ENCODE measurements at places on chromosomes 2 and 18.
A peak's percentile ranks its signal among the peaks of the same experiment; 100 is the strongest.

DNA sequence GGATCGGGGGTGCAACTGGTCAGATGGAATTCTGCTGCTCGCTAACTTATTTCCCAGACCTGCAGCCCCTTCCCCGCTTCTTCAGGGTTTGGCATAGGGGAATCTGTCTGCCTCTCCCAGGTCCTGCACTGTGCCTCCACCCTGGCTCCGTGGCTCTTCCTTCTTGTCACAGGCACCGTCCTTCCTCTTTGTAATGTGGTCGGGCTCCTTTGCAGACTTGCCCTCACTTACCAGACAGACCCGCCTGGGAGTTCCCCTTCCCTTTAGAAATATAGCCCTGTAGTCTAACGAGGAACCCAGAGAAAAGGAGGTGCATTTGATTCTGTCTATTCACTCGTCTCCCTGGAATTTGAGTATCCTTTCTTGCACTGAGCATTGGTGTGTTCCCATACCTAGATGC lies 63.9 kb upstream of the PAX8 start:
- no peak for DNase-seq

GRCh38 chr2:40271094-40271493 lies 180.8 kb downstream of the SLC8A1 start:
- DNase-seq = no peak

GRCh38 chr2:32558492-32558891 lies 69.4 kb upstream of the TTC27 start:
- no peak for DNase-seq

DNA sequence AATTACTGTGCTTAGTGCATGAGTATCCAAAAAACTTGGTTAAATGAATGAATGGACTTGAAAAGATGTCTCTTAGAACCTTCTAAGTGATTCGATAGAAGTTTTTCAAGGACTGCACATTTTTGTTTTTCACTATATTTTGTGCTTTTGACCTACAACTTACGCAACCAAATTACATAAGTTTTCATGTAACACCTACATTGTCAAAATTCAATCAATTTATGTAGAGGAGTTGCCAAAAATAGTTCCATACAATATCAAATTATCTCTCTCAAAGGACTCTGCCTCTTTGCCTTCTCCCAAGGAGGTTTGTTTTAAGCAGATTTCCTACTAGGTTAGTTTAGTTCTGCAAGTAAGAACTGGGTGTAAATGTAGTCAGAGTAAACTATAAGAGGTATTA lies 10.3 kb downstream of the MARCHF7 start:
- DNase-seq = no peak

- peak; percentile 84 for DNase-seq
Observed at GRCh38 chr2:28449488-28450395, 46.1 kb upstream of the PLB1 start.

GRCh38 chr18:58484989-58485981 lies 143.6 kb downstream of the ALPK2 start:
- no peak for DNase-seq

DNA sequence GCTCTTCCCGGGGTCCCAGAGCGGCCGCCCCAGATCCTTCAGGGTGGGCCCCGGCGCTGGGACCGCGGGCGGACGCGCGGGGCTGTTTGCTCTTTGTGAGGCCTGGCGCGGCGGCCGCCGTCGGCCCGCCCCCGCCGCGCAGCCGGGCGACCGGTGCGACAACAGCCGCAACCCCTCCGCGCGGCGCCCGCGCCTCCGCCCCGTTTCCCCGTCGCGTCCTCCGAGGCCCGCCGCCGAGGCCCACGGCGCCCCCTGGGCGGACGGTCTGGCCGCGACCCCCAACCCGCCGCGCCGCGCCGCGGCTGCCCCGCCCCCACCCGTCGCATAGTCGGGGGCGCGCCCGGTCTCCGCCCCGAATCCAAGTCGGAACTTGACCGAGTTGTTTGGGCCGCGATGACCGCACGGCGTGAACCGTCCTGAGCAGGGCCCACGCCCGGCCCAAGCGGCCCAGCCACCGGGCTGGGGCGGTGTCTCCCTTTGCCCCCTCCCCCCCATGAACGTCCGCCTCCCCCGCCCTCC lies 448 bp downstream of the YPEL5 start:
- DNase-seq = no peak

DNA sequence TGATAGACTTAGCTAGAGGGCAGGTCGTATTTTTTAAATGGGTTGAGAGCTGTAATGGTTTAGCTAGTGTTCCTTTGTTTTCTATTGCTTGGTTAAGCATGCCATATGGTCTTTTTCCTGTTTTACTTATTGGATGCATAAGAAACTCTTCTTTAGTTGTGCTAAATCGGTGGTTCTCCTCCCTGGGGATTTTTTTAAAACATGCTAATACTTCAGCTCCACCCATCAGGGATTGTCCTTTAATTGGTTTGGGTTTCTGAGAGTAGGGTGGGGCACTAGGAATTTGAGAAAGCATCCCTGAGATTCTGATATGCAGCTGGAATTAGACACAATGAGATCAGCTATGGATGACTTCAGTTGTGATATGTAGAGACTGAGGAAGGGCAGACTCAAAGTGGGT lies 497.2 kb downstream of the THSD7B start:
- DNase-seq = no peak

GRCh38 chr2:219961947-219962498 lies 334.6 kb downstream of the SLC4A3 start:
- DNase-seq = no peak

GRCh38 chr18:44876755-44877154 lies 196.1 kb downstream of the SETBP1 start:
- DNase-seq = no peak

- no peak for DNase-seq
Observed at GRCh38 chr18:74377776-74378175, 62.1 kb downstream of the C18orf63 start.

DNA sequence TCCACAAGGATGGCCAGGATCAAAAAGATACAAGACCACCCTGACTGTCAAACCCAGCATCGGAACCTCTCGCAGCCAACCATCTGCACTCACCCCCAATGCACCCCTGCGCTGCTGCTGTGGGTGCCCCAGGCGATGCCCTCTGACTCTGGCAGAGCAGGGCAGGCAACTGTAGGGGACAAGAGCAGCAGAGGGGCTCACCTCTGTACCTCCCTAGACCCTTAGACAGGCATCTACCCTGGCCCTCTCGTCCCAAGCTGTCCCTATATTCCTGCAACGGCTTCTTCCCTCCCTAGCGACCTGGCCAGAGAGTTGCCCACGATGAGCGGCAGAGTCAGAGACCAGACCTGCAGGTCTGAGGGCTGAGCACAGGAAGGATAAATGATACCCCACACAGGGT lies 128.2 kb downstream of the HDAC4 start:
- DNase-seq = no peak

GRCh38 chr18:59033359-59033758 lies 106.3 kb upstream of the SEC11C start:
- no peak for DNase-seq

GRCh38 chr18:48161191-48161910 lies 230.9 kb upstream of the SMAD2 start:
- peak; percentile 59 for DNase-seq

All from stimulated activated CD4-positive, alpha-beta T cell treated with anti-CD3 and anti-CD28 coated beads, Interleukin-1b, Interleukin-23, amount 100 ng/mL, for 4 hours (primary cell).